ENCODE measurements at places on chromosomes 5 and 9.

DNA sequence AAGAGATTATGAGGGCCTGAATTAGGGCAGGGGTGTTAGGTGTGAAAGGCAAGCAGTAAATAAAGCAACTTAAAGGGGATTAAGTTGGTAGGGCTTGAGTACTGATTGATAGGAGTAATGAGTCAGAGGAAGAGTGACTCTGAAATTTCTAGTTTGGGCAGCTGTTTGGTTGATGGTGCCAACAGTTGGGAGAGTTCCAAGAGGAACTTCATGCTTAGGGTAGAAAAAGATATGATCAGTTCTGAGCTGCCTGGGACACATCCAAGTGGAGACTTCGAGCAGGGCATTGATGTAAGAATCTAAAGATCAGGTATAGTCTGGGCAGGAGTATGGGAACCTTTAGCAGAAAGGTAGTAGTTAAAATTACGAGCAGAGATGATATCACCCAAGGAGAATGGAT lies 10.2 kb downstream of the MAMDC2 start:
- no peak for DNase-seq

- DNase-seq: no peak
Measured at GRCh38 chr5:81161012-81161601, 72.0 kb upstream of the CKMT2 start.

DNA sequence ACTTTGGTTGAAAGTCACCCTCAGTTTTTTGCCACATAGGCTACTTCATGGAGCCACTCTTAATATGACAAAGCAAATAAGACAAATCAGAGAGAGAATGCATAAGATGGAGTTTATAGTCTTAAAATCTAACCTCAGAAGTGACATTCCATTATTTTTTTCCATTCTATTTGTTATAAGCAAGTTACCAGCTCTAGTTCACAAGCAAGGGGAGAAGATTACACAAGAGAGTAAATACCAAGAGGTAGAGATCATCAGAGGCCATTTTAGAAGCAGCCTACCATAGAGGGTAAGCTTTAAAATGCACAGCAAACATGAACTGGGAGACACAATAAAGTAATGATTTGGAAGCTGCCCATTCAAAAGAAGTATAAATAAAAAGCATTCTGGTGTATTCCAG lies 651.3 kb upstream of the MEF2C start:
- DNase-seq: no peak

- no peak for DNase-seq
Measured at GRCh38 chr5:1974081-1974480, 91.4 kb upstream of the IRX4 start.

DNA sequence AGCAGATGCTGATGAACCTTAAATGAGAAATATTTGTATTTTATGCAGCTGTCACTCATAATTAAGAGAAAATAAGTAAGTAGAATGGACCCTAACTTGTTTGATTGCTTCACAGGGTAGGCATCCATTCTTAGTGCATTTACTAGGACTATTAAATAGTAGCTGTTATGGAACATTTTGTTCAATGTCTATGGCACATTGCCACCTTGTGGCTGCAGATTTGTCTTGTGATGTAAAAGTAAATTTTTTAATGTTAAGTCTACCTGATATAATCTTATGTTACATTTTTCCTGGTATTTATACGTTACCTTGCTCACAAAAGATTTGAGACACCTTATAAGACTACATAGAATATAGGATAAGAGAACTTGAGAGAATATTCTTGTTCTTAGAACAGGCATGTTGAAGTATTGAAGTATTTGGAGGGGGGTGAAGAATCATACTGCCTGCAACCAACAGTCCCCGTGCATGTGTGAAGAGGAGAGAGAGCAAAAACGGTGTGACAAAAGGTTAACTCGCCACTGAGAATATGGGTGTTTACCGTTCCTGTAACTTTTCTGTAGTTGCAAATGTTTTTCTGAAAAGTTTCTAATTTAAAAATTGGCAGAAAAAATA lies 161.1 kb downstream of the MAST4 start:
- no peak for DNase-seq

GRCh38 chr5:149526845-149527590 lies 24.2 kb downstream of the CSNK1A1 start:
- no peak for DNase-seq

GRCh38 chr9:16625811-16626210 lies 244.7 kb downstream of the BNC2 start:
- no peak for DNase-seq

- no peak for DNase-seq
Measured at GRCh38 chr5:140287801-140288521, 14.9 kb downstream of the PFDN1 start.

DNA sequence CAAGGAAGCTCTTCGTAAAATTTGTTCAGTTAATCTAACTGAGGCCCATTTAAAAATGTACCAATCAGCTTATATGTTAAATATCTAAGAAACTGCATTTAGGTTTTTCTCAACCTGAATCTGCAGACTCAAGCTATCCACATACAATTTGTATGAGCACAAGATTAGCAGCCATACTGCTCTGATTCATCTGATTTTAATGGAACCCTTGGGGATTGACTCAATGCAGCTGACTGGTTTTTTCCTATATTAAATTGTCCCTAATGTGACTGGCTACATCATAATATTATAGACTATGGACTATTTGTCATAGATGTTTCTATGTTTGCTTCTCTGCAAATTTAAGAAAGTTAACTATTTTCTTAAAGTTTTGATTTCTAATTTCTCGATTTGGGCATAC lies 451.0 kb upstream of the TUSC1 start:
- DNase-seq: no peak

DNA sequence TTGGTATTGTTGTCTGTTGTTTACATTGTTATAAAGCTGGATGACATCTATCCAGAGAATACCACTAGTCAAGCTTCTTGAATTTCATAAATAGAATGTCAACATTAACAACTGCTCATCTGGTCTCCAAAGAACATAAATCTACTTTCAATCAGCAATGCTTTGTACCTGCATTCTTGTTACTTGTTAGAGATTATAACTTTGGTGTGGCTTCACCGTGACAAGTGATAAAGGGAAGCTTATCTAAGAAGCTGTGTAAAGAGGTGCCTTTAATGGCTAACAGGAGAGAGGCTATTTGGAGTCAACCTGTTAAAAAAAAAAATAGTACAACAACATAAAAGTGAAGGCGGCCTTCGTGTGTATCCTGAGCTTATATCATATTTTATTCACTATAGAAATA lies 41.8 kb downstream of the MUSK start:
- no peak for DNase-seq

DNA sequence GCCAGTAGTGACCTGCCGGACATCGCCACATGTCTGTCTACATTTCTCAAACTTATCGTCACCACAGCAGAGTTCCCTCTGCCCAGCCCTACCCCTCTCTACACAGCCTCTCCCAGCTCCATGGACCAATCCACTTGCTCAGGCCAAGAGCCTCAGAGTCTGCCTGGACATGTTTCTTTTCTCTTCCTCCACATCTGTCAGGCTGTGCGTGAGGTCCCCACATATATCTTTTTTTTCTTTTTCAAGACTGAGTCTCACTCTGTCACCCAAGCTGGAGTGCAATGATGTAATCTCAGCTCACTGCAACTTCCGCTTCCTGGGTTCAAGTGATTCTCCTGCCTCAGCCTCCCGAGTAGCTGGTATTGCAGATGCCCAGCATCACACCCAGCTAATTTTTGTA lies 62.7 kb upstream of the GGTA1 start:
- no peak for DNase-seq

- DNase-seq: no peak
Measured at GRCh38 chr5:147658293-147658932, 124.1 kb downstream of the JAKMIP2 start.

- DNase-seq: no peak
Measured at GRCh38 chr5:60943624-60944023, 1.2 kb downstream of the ERCC8 start.

DNA sequence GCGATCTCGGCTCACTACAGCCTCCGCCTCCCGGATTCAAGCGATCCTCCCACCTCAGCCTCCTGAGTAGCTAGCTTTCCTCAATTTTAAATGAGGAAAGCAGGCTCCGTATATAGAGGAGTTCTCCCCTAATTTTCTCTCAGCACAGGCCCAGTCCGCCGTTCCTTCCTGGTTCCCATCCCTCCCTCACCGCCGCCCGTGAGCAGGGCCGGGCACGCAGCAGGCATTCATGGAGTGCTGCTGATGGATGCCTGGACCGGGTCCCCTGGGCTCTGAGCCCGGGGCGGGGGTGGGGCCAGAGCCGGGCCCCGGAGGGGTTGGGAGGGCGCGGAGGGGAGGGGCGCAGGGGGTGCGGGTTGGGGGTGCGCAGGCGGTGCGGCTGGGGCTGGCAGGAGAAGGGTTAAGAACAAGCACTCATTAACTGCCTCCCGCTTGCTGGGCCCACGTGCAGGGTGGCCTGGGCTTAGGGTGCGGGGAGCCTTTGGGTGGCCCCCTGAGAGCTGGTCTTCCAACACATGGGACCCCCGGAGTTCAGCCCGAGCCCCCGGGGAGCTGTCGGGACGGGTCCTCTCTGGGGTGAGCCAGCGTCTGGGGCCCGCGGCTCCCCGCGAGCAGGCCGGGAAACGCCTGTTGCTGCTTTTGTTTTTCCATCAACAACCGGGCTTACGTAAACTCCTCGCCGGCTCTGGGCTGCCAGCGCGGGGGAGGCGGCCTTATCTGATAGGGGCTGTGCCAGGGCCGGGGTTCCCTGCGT lies 33.7 kb downstream of the LHX2 start:
- no peak for DNase-seq

DNA sequence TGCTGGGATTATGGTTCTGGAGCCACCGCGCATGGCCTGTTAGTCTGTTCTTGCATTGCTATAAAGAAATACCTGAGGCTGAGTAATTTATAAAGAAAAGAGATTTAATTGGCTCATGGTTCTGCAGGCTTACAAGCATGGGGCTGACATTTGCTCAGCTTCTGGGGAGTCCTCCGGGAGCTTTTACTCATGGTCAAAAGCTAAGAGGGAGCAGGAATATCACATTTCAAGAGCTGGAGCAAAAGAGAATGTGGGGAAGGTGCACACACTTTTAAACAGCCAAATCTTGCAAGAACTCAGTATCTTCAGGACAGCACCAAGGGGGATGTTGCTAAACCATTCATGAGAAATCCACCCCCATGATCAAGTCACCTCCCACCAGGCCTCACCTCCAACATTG lies 12.1 kb downstream of the JAK2 start:
- no peak for DNase-seq

GRCh38 chr5:109868737-109869136 lies 179.0 kb downstream of the MAN2A1 start:
- no peak for DNase-seq

DNA sequence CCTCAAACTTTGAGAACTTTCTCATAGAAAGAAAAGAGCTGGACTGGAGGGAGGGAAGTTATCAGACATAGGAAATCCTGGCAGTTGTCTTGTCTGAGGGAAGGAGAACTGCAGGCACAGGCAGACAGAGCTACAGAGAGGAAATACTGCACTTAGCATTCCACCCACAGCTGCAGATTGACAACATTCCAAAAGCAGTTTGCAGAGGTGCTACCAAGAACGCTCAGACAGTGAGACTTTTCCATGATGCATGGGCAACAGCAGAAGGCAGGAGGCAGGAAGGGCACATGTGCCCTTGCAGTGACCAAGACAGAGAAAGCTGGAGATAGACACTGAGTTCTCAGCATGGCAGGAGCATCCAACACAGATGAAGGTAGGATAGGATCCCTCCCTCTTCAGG lies 327.5 kb upstream of the ZNF462 start:
- DNase-seq: no peak

DNA sequence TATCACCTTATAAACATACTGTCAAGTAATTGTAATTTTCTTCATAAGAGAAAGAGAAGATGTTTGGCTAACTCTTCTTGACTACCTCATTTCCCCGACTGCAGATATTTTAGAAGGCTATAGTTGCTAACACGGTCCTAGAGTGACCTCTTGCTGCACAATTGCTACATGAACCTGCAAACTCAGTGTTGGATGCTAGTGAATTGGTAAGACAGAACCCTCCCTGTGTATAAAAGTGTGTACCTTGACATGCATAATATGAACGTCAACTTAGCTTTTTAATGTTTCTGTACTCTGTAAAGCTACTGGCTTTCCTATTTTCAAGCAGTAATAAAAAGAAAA lies 46.7 kb upstream of the CER1 start:
- no peak for DNase-seq

DNA sequence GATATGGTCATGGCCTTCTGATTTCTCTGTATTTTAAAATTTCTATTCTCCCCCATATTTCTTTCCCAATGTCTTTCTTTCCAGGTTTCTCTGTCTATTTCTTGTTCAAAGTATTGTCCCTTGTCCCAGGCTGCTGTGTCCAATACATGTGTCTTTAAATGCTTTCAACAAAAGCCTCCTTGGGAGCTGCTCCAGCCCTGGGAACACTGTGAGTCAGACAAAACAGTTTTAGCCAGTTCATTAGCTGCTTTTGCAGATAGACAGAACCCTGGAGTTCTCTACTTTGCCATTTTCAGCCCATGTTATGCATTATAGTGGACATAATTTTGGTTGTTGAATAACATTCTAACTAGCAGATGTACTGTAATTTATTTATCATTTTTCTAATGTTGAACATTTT lies 20.5 kb upstream of the JAK2 start:
- no peak for DNase-seq

GRCh38 chr5:14009575-14009974 lies 65.1 kb upstream of the DNAH5 start:
- DNase-seq: no peak

DNA sequence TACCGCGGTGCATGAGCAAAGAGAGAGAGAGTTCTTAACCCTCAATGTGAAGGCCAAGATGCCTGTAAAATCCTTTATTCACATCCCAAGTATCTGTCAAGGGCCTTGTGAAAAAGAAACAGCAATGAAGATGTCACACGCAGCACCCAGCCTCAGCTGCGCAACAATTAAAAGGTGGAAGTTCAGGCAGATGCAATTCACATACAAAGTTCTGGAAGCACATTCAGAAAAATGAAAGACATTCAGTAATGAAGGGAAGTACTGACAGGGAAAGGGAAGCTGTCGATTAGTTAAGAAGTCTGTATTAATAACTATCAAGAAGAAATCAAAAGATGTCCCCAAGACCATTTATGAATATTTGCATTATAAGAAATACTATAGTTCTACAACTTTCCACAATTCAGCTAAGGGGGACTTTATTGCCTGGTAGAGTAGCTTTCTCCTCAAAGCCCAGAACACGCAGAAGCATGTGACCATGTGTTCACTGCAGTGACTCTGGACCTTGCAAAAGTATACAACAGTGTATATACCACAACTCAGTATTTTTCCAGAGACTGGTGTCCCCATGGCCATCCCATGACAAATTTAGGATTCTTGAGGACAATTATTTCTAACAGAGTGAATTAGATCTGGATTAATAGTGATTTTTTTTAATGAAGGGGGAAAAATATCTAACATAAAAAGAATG lies 137.5 kb downstream of the CDK5RAP2 start:
- DNase-seq: no peak
